NCI-H1092 treated with DMSO at 0.1 percent for 48 hours (cell line): ENCODE measurements at places on chromosomes 12 and 14.

DNA sequence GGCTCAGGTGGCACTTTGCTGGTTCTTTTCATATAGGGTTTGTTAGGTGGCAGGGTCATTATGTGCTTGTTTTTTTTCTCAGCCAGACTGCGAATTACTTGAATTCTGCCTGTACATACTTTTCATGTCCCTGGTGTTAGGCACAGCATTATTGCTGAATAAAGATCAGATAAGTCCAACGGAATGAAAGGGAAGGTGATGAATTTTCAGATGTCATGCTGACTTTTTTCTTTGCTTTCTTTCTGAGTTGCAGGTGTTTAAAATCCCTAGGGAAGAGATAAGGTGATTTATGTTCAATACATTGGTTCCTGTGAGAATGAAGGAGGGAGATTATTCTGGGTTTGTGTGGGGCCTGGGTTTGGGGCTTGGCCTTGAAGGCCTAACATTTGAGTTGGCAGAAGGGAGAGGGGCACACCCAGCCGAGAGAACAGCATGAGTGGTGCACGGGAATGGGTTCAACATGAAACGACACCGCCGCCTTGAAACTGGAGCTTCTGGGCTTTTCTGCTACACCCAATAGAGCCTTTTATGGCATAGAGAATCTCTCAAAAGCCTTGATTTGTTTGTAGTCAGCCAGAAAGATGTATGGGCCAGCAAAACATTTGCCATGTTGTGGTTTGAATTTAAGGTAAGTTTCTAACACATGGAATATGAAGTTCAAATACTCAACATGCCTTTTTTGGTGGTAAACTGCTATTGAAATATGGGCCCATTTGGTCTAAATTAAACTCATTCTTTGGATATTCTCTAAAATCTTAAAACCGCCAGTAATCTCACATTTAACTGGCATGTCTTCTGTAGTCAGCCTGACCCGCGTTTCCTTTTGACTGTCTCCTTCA is 477.0 kb downstream of the PCNX1 start:
- DNase-seq = no peak

DNA sequence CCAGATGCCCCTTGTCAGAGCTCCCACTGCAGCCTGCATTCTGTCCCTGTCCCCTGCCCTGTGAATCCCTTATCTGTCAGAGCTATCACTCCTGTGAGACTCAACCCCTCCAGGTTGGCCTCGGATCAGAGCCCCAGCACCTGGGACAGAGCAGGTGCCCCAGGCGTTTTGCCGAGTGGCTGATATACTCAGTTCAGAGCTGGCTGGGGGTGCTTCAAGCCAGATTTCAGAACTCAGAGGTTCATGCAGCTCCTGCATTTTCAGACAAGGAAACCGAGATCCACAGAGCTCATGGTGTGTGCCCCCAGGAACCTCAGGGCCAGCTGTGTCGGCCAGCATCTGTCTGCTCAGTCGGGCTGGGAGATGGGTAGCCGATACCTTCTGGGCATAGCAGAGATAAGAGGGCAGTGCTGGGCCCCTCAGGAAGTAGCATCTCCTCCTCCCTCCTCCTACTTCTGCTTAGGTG is 228.0 kb upstream of the RTL1 start:
- no peak for DNase-seq

GRCh38 chr12:71797531-71797930 is 42.0 kb upstream of the TBC1D15 start:
- no peak for DNase-seq

DNA sequence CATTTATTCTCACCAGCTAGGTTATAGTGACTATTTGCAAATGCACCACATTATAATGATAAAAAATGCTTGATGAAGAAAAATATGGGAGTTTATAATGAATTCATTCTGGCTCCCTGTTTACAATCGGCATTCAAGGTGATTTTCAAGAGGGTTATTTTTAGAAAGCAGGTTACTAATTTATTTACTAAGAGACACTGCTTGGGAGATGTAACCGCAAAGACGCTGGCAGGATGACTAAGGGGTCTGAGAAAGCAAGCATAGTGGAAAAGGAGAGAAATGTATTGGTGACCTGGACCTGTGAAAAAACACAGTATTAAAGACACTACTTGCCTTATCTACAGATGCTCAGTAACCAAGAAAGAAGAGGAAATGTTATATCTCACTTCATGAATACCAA is 13.3 kb upstream of the PITPNM2 start:
- no peak for DNase-seq

DNA sequence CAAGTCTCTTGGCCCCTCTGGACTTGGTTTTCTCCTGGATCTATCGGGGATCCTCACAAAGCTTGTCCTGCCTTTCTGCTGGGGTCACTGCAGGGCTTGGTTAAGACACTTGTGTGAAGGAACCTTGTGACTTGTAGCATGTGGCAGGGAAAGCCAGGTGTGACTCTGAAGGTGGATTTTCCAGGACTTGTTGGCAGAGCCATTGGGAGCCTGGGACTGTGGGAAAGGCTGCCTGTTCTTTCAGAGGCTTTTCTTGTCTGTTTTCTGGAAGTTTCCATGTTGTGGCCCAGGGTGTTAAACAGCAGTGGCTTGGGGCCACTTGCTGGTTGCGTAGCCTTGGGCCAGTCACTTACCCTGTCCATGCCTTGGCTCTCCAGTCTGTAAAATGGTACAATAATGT is 12.6 kb downstream of the KMT5A start:
- DNase-seq = no peak

DNA sequence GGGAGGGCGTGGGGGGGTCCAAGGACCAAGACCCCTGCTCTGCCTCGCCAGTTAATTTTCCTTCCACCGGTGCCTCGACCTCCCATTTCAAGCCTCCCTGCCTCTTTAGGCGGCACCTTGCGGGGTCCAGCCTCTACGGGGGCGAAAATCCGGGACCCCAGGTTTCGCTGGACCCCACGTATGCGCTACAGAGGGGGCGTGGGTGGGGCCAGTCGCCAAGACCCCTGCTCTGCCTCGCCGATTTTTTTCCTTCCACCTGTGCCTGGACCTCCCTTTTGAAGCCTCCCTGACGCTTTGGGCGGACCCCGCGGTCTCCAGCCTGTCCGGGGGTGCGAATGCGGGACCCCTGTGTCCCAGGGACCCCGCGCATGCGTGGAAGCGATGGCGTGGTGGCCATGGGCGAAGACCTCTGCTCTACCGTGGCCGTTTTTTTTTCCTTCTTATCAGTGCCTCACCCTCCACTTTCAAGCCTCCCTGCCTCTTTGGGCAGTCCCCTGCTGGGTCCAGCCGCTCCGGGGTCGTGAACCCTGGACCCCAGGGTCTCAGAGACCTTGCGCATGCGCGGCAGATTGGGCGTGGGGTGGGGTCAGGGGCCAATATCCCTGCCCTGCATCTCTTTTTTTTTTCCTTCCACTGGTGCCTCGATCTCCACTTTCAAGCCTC is 324.2 kb downstream of the ALG10 start:
- DNase-seq = no peak

GRCh38 chr12:124040291-124040690 is 67.3 kb downstream of the ZNF664 start:
- DNase-seq = no peak

- no peak for DNase-seq
Observed at GRCh38 chr12:77401064-77401769, 335.8 kb upstream of the E2F7 start.

DNA sequence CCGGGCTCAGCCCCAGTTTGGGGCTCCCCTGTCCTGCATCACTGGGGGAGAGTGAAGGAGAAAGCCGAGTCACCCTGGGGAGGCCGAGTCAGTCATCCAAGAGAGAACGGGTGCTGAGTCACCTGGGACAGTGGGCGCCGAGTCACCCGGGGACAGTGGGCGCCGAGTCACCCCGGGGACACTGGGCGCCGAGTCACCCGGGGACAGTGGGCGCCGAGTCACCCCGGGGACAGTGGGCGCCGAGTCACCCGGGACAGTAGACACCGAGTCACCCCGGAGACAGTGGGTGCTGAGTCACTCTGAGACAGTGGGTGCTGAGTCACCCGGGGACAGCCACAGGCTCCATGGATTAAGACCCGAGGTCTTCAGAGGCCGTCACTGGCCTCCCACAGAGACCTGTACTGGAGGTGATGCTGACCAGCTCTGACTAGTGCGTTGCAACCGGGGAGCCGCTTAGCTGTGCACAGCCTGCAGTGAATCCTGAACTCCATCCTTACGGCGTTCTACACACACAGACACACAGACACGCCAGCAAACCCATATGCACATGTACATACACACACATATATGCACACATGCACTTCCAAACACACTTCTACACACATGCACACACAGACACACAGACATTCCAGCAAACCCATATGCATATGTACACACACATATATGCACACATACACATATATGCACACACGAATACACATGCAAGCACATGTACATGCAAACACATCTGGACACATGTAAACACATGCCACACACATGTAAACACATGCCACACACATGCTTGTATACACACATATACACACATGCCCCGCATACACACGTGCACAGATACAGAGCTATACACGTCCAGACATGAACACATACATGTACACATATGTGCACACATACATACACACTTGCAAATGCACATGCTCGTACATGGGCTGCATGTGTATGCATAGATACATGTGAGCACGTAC is 64.9 kb upstream of the GALNT9 start:
- DNase-seq = no peak

DNA sequence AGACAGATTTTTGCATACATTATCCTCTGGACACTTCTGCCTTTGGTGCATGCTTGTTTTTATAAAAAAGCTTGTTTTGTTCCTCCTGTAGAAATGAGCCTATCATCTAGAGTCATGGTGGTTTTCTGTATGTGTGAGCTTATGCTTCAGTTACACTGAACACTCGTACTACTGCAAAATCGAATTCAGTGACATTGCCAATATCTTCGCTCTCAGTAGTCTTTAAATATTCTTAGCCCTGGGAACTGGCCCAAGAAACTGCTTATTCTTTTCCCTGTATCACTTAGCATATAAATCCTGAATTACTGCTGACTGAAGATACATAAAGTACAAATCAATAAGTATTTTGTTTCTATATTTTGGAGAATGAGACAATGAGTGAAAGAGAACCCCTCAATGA is 70.5 kb downstream of the RGS6 start:
- no peak for DNase-seq

DNA sequence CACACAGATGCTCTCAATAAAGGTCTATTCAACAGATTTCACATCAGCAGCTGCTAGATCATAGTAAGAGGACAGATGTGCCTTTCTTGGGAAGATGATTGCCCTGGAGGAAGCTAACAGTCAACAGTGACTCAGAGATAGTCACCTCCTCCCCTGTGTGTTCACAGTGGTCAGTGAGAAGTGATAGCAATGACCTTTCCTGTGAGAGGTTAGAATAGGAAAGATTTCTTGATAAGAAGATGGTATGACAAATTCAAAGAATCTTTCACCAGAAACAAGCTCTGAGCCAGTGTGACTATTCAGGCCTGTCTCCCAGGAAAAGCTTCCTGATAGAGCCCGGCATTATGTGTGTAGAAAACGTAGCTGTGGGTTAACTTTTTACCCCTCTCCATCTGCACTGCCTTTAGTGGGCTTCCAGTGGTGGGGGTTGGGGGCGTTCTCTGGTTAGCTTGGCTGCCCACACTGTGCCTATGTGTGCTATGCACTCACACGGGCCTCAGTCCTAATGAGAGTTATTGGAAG is 66.4 kb upstream of the ARHGAP5 start:
- no peak for DNase-seq

DNA sequence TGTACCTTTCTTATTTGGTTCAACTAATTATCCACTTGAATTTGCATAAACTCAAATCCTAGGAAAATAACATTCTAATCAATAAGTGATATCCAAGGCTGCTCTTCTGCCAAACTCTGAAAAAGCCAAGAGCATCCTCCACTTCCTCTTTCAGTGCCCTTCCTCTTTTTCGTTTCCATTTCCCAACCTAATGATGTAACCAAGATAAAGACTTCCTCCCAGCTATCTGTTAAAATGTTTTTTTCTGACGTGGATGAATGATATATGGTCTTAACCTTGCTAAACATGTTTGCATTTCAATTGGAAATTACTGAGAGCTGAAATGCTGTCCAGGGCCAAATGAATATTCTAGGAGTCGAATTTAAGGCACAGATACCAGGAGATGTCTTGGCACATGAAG is 459.5 kb upstream of the PDE3A start:
- DNase-seq = no peak
